ENCODE measurements at places on chromosomes 5 and 9.

DNA sequence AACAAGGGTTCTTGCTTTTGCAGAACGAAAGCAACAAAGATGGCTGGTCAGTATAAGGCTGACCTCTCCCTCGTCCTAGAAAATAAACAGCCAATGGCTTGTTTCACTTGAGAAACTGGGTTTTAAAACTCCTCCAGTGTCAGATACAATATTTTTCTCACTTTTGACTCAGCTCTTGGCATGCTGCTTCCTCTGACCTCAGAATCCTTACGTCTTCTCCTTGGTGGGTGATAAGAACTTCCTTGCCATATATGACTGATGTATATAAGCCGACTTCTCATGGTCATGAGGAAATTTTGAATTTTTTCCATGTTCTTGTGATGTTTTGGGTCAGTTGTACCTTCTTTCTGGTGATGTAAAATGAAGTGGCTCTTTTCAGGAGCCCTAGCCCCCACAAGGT, 3.8 kb downstream of the ZNF618 start:
- DNase-seq = no peak

GRCh38 chr9:76725011-76725546, 39.2 kb upstream of the PCA3 start:
- DNase-seq = no peak

- no peak for DNase-seq
These were observed 12.5 kb downstream of the ERCC6L2 start for GRCh38 chr9:95887926-95888497.

- no peak for DNase-seq
These were observed 82.1 kb downstream of the CCDC192 start for GRCh38 chr5:127785098-127785927.

DNA sequence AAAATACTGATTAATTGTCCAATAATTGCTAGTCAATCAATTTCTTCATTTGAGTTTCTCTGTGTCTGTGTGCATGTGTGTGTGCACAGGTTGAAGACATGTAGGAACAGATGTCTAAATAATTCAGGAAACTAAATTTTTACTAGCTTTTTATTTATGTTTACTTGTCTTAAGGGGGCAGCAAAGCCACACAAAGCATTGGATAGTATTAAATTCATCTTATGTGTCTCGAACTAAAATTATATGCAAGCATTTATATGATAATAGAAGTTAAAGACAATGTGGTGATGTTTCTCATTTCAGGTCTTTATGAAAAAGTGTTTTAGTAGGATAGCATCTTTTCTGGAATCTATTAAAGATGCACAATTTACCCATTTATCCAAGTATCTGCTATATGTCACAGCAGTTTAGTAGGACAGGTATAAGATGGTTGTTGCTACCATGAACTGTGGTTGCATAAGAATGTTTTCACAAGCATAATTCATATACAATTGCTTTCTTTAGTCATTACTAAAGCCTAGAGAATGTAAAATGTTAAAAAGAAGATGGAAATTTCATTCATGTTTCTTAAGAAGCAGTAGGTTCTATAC, 784.6 kb upstream of the NUDT12 start:
- DNase-seq = no peak

GRCh38 chr9:17021387-17021970, 113.4 kb upstream of the CNTLN start:
- DNase-seq = no peak

GRCh38 chr9:32371679-32372078, 12.8 kb upstream of the ACO1 start:
- DNase-seq = no peak

DNA sequence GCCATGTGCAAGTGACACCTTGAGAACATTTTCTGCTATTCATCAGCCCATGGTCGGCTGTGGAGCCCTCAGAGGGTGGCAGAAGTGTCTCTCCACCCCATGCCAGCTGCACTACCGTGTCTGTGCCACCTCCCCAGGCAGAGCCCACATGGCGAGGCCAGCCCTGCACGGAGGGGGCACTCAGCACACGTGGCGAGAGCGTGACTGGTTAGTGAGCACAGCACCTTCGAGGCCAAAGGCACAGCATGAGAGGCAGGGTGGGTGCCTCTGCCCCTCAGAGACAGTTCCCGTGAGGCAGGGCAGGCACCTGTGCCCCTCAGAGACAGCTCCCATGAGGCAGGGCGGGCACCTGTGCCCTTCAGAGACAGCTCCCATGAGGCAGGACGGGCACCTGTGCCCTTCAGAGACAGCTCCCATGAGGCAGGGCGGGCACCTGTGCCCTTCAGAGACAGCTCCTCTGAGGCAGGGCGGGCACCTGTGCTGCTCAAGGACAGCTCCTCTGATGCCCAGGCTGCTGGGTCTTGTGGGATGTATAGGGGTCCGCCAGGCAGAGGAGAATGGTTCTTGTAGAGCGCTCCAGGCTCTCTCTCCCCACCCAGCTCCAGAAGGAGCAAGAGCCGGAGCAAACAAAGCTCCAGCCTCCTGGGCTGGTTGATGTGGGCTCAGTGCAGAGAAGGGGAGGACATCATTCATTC, 179.8 kb upstream of the PPP1R26 start:
- no peak for DNase-seq

- DNase-seq = no peak
These were observed 84.9 kb downstream of the RALGPS1 start for GRCh38 chr9:126999315-127000068.

DNA sequence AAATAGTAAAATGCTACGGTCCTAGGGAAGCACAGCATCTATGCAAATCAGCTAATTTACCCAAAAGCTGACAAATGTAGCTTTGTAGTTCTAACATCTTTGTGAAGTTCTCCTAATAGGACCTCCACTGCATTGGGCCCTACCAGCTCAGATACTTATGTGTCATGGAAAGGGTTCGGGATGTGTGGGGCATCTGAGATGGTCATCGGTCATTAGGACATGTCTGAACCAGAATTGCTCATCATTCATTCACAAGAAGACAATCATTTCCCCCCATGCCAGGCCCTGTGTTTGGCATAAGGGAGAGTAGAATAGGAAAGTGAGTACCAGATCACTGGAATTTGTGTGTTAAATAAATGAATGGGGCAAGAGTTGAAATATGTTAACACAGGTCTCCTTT, 35.7 kb downstream of the PWWP2A start:
- no peak for DNase-seq

GRCh38 chr5:40630126-40630525, 49.6 kb upstream of the PTGER4 start:
- DNase-seq = no peak

DNA sequence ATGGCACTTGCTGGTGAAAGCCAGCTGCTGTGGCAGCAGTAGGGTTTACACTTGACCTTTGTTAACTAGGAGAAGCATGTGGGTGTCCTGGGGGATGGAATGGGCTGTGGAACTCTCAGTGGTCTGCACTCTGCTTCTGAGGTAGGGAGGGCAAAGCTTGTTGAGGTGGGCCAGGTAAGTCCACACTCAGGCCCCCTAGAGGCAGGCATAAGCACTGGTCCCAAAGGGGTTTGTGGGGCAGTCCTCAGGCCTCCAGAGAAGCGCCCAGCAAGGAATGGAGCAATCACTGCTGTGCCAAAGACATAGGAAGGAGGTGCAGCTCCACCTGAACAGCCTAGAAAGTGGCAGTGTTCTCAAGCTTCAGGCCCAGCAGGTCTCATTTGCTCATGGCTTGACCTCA, 34.7 kb downstream of the INSL4 start:
- DNase-seq = peak; percentile 12

DNA sequence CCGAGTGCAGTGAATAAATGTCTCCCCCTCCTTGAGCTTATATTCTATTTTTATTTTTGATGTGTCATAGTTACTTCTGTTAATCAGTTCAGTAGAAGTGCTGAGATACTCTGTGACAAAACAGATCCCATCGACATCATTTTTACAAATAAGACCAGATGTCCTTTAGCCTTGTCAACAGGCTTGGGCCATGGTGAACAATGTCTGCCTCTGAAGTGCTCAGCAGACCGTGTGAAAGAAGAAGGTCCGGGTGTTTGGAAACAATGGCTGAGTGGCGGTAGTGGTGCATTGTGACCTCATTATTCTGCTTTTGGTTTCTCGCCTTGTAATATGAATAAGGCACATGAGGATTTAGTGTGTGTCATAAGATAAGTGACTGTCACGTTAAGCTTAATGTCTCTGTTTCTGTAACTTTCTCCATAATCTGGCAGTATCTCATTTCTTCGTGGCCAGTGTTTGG, 71.2 kb downstream of the SYK start:
- no peak for DNase-seq

- DNase-seq = no peak
These were observed 21.6 kb downstream of the OR1J1 start for GRCh38 chr9:122456123-122456522.

All from OCI-LY7 (cell line).